ENCODE measurements at places on chromosomes 13 and 19.

- DNase-seq, result no peak
- no peaks in the 10 kb centered on the region for H3K4me1 ChIP-seq
- H3K36me3 ChIP-seq, result peaks cover 7% of the 10 kb centered on the region
Observed at GRCh38 chr13:39655041-39655568, 357 bp upstream of the COG6 start.

DNA sequence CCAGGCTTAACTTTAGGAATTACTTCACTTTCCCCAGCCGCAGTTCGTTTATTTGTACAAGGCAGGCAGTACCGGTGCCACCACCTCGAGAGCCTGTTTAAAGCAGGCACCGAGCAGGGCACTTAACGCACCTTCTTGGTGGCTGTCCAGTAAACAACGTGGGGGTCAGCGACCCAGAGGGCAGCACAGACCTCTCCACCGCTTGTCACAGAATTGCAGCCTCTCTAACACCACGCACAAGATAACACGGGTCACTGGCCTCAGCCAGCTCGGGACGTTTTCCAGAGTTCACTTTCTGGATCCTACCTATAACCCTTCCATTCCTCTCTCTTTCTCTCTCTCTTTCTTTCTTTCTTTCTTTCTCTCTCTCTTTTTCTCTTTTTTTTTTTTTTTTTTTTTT lies 16.8 kb upstream of the ELAVL1 start:
- no peaks in the 10 kb centered on the region for H3K27me3 ChIP-seq
- no peak overlapping the region for H3K27ac ChIP-seq
- H3K36me3 ChIP-seq, result no peaks in the 10 kb centered on the region
- DNase-seq, result no peak

- H3K4me3 ChIP-seq, result no peak overlapping the region
- peaks cover 5% of the 10 kb centered on the region for H3K27me3 ChIP-seq
- H3K27ac ChIP-seq, result no peak overlapping the region
- no peak for DNase-seq
- H3K36me3 ChIP-seq, result no peaks in the 10 kb centered on the region
Observed at GRCh38 chr19:776549-776948, 20.7 kb upstream of the PTBP1 start.

DNA sequence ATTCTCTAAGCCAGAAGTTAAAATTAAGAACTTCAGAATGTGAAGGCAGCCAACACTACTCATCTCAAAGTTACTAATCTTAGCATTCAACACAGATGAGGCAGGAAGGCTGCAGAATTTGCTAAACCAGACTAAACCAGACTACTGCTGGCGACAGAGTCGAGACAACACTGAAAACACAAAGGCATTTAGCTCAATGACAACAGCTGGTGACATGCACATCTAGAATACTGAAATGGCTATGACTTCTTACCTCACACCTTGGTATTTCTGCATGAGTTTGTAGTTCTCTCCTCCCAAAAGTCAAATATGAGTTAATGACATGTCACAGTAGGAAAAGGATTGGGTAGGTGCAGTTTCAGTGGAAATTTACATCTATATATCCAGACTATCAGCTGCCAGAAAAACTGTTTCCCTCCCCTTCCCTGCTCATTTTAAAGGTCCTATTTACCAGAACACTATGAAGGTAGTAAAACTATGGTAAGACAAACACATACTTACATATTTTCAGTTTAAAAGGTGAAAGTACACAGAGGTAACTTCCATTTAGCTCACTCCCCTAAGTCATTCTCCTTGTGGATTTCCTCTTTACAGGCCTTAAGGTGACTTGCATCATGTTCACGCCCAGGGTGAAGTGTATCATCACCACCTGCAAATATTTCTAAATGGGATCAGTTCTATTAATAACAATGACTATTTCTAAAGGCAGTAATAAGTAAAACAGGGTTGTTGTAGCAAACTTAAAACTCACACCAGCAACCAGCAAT lies 21.4 kb downstream of the FOXO1 start:
- 0 out of 2 replicates have a peak, but pooled peaks cover 8% of the 10 kb centered on the region for H3K4me1 ChIP-seq
- no peak for DNase-seq
- H3K27ac ChIP-seq, result no peak overlapping the region
- no peaks in the 10 kb centered on the region for H3K27me3 ChIP-seq
- H3K36me3 ChIP-seq, result no peaks in the 10 kb centered on the region

GRCh38 chr19:49222528-49222927 lies 64.9 kb downstream of the TRPM4 start:
- no peaks in the 10 kb centered on the region for H3K4me1 ChIP-seq
- no peak overlapping the region for H3K27ac ChIP-seq
- DNase-seq, result no peak

Data from SJCRH30 (cell line).